ENCODE measurements at places on chromosomes 3 and 15. TPM values are rescaled to one million over a fixed set of nuclear protein-coding genes. Genes with fewer than 3 reads are reported as not detected.
A peak's percentile ranks its signal among the peaks of the same experiment; 100 is the strongest.

The ITGA11 gene
- 136 TPM for total RNA-seq

The LRTM1 gene
- total RNA-seq, result not detected

The GATM gene
- 6.1 TPM for total RNA-seq

The MESP2 gene
- not detected for total RNA-seq

The AMT gene
- not detected for total RNA-seq

The C3orf20 gene
- total RNA-seq, result not detected

The CHRNA5 gene
- not detected for total RNA-seq

The ZBTB47 gene
- 69.3 TPM for total RNA-seq

The NR2E3 gene
- not detected for total RNA-seq

- H3K4me3 ChIP-seq, result no peak overlapping the region
- H3K4me1 ChIP-seq, result no peaks in the 10 kb centered on the region
- no peak for DNase-seq
- H3K36me3 ChIP-seq, result no peaks in the 10 kb centered on the region
Measured at GRCh38 chr3:53027254-53027844, 18.5 kb downstream of the SFMBT1 start.

- no peak for DNase-seq
- peaks cover 9% of the 10 kb centered on the region for H3K4me1 ChIP-seq
- H3K27me3 ChIP-seq, result no peaks in the 10 kb centered on the region
- no peak overlapping the region for H3K27ac ChIP-seq
Measured at GRCh38 chr3:156359368-156359767, 195.5 kb downstream of the SSR3 start.

GRCh38 chr3:13718436-13718835 is 161.4 kb downstream of the WNT7A start:
- no peak overlapping the region for H3K27ac ChIP-seq
- DNase-seq, result no peak
- no peaks in the 10 kb centered on the region for H3K36me3 ChIP-seq
- H3K4me1 ChIP-seq, result no peaks in the 10 kb centered on the region
- H3K4me3 ChIP-seq, result no peak overlapping the region

- H3K4me1 ChIP-seq, result no peaks in the 10 kb centered on the region
- no peaks in the 10 kb centered on the region for H3K36me3 ChIP-seq
- no peak for DNase-seq
- no peak overlapping the region for H3K4me3 ChIP-seq
- H3K27me3 ChIP-seq, result no peaks in the 10 kb centered on the region
Measured at GRCh38 chr15:37586011-37586583, 348.3 kb upstream of the TMCO5A start.

GRCh38 chr3:100289339-100289738 is 28.5 kb downstream of the TBC1D23 start:
- H3K27me3 ChIP-seq, result no peaks in the 10 kb centered on the region
- no peak overlapping the region for H3K4me3 ChIP-seq
- peaks cover 62% of the 10 kb centered on the region for H3K36me3 ChIP-seq
- no peak overlapping the region for H3K27ac ChIP-seq

DNA sequence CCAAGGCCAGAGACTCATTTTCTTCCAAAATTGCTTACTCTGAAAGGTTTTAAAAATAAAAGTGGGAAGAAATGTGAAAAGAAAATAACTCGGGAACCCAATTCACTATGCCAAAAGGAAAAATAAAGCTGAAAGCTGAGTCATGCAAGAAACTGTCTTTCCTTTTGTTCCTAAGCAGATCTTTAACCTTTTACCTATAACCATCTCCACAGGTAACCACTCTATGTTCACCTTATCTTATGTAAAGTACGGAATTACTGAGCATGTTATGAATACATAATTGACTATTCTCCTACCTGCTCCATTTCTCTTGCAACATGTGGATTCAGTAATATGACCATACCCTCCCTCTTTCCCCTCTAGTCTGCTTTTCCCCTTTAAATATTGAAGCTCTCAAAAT is 62.0 kb downstream of the MINDY4B start:
- no peaks in the 10 kb centered on the region for H3K36me3 ChIP-seq
- H3K27me3 ChIP-seq, result no peaks in the 10 kb centered on the region
- no peak overlapping the region for H3K27ac ChIP-seq
- no peak for DNase-seq
- H3K4me1 ChIP-seq, result no peaks in the 10 kb centered on the region

GRCh38 chr3:127779747-127780146 is 42.6 kb downstream of the MGLL start:
- no peak for DNase-seq
- no peaks in the 10 kb centered on the region for H3K36me3 ChIP-seq
- peaks cover 13% of the 10 kb centered on the region for H3K4me1 ChIP-seq
- peak overlapping the region; percentile 80 for H3K27ac ChIP-seq
- no peak overlapping the region for H3K4me3 ChIP-seq
